Thymus (tissue), 14 donors: ENCODE measurements at places on chromosomes 4 and X. TPM values are rescaled to one million over a fixed set of nuclear protein-coding genes. Genes with fewer than 3 reads are reported as not detected.

DNA sequence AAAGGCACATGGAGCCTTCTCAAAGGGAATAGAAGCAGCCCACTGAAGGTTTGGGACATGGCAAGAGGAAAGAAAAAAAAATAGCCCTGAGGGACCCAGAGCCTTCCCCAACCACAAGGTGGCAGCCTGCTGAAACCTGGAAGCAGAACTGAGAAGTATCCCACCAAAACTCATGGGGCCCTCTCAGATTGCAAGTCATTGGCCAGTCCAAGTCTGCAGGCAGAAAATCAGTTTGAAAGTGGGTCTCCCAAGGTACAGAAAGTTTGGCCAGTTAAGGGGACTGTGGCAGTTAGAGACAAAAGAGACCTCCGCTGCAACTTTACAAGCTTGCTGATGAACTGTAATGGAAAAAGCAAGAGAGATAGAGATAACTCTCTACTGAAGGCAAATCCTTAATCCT lies 155.8 kb downstream of the ANTXR2 start:
- peak; percentile 7 for DNase-seq

DNA sequence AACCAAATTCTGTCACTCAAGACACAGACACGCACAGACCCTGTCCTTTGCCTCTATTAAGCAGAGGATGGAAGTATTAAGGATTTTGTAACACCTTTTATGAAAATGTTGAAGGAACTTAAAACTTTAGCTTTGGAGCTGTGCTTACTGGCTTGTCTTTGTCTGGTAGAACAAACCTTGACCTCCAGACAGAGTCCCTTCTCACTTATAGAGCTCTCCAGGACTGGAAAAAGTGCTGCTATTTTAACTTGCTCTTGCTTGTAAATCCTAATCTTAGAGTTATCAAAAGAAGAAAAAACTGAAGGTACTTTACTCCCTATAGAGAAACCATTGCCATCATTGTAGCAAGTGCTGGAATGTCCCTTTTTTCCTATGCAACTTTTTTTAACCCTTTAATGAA lies 215.7 kb downstream of the GC start:
- no peak for DNase-seq

DNA sequence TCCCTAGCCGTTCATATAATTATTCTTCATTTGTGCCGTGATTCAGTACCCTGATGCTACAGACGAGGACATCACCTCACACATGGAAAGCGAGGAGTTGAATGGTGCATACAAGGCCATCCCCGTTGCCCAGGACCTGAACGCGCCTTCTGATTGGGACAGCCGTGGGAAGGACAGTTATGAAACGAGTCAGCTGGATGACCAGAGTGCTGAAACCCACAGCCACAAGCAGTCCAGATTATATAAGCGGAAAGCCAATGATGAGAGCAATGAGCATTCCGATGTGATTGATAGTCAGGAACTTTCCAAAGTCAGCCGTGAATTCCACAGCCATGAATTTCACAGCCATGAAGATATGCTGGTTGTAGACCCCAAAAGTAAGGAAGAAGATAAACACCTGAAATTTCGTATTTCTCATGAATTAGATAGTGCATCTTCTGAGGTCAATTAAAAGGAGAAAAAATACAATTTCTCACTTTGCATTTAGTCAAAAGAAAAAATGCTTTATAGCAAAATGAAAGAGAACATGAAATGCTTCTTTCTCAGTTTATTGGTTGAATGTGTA lies 7.0 kb downstream of the SPP1 start:
- DNase-seq, result no peak

GRCh38 chr4:8404791-8405515 lies 35.6 kb downstream of the ACOX3 start:
- no peak for DNase-seq

- DNase-seq, result no peak
Observed at GRCh38 chr4:185966997-185967775, 101.8 kb upstream of the TLR3 start.

CABS1 gene
- total RNA-seq, result not detected

FNIP2 gene
- total RNA-seq, result 11.8 TPM

RAB41 gene
- not detected for total RNA-seq

HTRA3 gene
- 1.5 TPM for total RNA-seq

SPATA18 gene
- total RNA-seq, result 1.6 TPM

MAGEA8 gene
- total RNA-seq, result not detected
